ENCODE measurements at places on chromosomes 5 and 9.

- no peak for DNase-seq
Observed at GRCh38 chr9:128174062-128174461, 14.0 kb downstream of the BBLN start.

DNA sequence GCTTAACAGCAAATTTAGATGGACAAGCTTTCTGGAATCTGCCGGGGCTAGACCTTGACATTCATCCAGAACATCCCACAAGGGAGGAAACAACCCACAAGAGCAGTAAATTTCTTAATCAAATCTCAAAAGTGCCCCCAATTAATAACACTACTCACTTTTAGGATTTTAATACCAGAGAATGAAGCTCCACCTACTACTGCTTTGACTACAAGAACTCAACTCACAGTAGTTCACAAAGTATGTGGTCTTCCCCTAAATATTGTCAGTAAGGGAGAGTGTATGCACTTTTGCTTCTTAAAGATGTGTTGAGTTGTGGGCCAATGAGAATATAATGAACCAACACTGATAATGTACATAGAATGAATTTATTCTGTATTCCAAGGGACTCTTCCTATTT, 94.7 kb downstream of the EBF1 start:
- no peak for DNase-seq

DNA sequence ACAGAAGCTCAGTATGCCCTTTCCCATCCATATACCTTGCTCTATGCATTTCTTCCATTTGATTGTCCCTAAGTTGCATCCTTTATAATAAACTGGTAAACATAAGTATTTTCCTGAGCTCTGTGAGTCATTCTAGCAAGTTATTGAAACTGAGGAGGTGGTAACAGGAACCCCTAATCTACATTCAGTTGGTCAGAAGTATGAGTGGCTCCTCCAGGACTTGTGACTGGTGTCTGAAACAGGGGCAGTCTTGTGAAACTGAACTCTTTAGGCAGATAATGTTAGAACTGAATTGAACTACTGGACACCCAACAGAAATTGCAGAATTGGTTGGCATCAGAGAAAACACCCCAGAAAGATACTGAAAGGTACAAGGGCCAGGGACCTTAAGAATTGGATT, 133.1 kb upstream of the POU5F2 start:
- no peak for DNase-seq

- no peak for DNase-seq
Observed at GRCh38 chr9:124501771-124502320, 5.4 kb downstream of the NR5A1 start.

DNA sequence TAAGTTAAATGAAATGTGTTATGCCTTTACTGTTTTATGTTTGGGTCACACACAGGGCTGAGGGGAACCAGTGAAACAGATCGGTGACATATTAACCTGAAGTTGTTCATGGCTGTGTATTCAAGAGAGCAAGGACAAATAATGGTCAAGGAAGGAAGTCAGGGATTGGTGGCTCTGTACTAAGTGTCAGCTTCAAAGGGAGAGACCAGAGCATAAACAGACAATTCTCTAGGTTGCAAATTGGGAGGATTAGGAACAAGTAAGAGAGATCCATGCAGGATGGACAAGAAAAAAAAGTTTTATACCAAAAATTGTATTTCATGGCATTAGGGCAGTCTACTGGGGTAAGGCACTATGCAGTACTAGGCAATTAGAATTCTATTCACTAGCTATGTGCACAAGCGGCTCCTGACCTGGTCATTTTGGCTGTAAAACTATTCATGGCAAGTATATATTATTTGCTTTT, 156.3 kb downstream of the PLPPR1 start:
- no peak for DNase-seq

DNA sequence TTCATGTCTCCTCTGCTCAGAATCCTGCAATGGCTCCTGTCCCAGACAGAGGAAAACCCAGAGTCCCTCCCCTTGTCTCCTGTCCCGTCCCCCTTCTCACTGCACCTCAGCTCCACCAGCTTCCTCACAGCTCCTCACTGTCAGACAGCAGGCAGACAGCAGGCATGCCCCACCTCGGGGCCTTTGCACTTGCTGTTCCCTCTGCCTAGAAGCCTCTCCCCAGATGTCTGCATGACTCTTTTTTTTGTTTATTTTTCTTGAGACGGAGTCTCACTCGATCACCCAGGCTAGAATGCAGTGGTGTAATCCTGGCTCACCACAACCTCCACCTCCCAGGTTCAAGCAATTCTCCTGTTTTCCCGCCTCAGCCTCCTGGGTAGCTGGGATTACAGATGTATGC, 8.8 kb upstream of the SLC6A7 start:
- no peak for DNase-seq

- DNase-seq: no peak
Observed at GRCh38 chr9:71636143-71636839, 132.0 kb downstream of the CEMIP2 start.

- DNase-seq: no peak
Observed at GRCh38 chr5:139700711-139701055, 52.5 kb downstream of the CXXC5 start.

DNA sequence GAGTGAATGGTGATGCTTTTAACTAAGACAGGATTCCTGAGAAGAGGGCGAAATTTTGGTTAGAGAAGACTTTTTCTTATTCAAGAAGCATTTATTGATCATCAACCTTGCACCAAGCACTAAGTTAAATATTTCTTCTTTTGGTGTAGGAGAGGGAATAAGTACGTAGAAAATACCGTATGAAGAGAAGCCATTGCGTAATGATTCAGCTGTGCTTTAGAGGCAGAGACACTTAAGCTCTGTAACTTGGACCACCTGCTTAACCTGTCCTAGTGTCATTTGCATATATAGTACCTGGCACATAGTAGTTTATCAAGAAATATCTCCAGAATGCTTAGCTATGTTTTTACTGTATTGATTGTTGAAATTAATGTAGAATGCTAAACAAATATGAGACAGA, 430.9 kb upstream of the ZNF608 start:
- DNase-seq: no peak

Data from stimulated activated naive CD8-positive, alpha-beta T cell treated with anti-CD3 and anti-CD28 coated beads, Interleukin-15, Interleukin-2, amounts not matched to agents 100 U/mL and 50 U/mL, for 24 hours (primary cell).